Activated CD8-positive, alpha-beta memory T cell treated with anti-CD3 and anti-CD28 coated beads for 1 hour (primary cell): ENCODE measurements at places on chromosomes 4 and X.

- no peak for DNase-seq
Observed at GRCh38 chr4:16790508-16790907, 107.9 kb downstream of the LDB2 start.

DNA sequence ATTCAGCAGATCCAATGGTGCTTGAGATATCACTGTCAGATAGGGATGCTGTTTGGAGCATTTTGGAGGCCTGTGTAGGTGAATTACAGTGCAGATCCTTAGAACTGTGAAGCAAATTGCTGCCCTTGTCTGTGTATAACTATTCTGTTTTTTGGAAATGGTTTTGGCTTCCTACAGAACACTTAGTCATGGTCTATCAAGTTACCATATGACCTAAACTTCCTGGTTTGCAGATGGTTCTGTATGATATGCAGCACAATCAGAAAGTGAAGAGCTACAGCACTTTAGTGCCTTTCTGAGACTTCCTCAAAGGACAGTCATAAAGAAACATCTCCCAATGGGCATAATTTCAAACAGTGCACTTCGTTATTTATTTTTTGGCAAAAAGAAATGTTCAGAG lies 688.6 kb downstream of the SH3BGRL start:
- DNase-seq, result no peak

GRCh38 chr4:40788331-40788730 lies 38.6 kb downstream of the NSUN7 start:
- no peak for DNase-seq

GRCh38 chr4:69744157-69744478 lies 16.3 kb downstream of the SULT1B1 start:
- DNase-seq, result no peak

GRCh38 chrX:70664726-70665125 lies 220.1 kb downstream of the DLG3 start:
- no peak for DNase-seq

- DNase-seq, result no peak
Observed at GRCh38 chrX:150648296-150648940, 44.8 kb upstream of the MTMR1 start.

DNA sequence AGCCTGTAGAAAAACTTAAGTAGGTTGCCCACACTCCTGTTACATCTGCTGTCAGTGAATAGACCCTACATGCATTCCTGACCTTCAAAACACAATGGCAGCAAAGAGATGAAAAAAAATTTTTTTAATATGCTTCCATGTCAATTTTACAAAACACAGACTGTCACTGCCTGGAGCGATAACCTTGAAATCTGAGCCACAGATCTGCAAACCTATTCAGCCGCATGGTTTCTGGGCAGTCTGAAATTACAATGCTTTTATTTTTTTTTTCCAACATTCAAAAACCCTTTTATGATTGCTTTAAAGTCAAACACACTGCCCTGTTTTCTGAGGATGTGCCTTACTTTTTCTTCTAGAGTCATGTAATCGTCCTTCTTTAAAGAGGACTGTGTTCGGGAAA lies 264.9 kb upstream of the PUDP start:
- DNase-seq, result no peak

DNA sequence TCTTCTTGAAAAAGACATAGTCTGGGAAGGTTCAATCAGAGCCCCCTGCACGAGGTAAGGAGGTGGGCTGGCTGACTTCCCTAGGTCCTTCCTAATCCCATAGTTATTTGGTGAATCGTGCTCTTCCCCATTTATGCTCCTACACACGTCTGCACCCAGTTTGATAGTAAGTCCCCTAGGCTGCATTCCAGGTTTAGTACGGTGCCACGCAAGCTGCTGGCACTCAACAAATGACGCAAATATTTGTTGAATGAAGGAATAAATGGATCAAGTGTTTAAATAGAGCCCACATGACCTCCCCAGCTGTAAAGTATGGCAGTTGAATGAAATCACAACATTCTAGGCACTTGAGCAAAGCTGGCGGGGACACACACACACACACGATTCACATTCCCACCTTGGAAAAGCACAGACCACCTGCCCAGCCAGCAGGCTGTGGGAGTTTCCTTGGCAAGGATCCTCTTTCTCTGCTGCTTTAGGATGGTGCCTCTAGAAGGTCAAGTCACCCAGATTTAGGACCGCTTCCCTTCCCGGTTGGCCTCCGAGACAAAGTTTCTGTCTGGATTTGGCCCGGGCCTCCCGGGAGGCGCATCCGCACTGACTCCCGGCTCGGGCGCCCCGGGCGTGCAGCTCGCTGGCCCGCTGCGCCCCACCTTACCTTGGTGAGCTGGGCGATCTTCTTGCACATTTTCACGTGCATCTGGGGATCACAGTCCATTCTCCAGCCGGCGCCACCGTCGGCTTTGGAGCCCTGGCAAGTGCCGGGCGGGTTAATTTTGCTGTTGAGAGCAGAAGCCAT lies 721 bp downstream of the FAM184B start:
- DNase-seq, result no peak

- DNase-seq, result no peak
Observed at GRCh38 chr4:48228949-48229348, 40.7 kb downstream of the TEC start.

DNA sequence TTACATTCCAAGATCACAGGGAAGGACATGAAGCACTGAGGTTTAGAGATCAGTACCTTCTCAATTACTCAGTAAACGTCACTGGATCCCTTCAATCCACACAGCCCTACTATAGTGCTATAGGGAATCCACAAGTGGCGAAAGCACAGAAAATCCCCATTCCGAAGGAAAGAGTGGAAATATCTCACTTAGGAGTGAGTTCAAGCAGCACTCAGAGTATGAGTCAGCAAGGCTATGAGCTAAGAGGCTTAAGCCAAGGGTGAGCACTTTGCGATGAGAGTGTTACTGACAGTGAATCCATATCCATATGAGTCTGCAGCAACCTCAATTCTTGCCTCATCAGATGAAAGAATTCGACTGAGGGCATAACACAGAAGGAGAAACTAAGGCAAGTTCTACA lies 165.1 kb downstream of the VSIG4 start:
- no peak for DNase-seq

DNA sequence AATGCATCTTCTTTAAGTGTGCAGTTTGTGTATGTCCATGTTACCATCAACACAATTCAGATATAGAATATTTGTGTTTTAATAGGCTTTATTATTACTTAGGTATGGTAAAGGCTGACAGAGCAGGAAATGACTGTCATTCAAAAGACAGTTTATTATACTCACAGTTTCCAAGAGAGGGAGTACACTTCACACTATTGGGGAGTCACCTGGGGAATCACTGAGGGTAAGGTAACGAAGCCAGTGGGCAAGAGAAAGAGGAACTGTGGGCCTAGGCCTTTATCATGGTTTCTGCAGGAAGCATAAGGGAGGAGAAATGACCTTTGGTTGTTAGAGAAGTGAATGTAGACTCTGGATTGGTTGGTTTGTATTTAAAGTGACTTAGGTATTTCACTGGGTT lies 235.1 kb upstream of the HCCS start:
- DNase-seq, result no peak

DNA sequence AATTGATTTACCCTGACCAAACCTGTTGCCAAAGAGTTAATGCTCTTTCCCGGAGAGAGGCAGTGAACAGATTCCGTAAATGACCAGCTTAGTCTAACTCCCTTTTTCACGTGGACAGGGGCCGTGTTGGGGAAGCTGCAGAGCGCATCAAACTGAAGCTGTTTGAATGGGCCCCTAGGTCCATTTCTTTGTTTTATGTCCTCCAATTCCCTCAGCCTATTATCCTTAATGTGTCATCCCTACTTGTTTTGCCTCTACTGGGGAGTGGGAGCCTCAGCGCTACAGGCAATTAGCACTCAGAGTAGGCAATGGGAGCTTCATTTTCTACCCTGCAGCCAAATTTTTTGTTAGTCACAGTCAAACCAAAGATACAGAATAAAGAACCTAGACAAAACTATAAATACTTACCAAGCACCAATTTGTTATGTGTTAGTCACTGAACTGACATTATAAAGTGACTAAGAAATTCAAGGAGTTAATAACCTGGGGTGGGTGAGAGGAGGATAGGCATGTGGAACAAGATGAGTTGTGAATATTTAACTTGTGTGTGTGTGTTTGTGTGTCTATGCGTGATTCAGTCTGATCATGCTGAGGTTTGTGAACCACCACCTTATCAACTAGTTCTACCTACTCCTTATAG lies 417.4 kb downstream of the PACRGL start:
- DNase-seq, result no peak

DNA sequence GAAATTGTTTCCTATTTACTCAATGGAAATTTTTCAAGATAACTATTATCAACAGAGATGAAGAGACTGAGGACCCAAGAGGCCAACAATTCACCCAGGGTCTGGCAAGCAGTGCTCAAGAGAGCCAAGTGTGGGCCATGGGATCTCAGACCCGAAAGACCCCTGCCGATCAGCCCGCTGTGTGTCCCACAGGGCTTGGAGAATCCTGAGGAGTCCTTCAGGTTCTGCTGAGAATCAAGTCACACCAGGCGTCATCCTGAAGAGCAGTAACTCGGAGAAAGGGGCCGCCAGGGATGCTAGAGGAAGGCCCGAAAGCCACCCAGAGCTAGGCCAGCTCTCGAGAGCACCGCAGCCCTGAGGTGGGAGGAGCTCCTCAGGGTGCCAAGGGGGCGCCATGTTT lies 48.7 kb downstream of the FGFRL1 start:
- DNase-seq, result no peak

- DNase-seq, result no peak
Observed at GRCh38 chr4:124334119-124334518, 378.4 kb downstream of the ANKRD50 start.

DNA sequence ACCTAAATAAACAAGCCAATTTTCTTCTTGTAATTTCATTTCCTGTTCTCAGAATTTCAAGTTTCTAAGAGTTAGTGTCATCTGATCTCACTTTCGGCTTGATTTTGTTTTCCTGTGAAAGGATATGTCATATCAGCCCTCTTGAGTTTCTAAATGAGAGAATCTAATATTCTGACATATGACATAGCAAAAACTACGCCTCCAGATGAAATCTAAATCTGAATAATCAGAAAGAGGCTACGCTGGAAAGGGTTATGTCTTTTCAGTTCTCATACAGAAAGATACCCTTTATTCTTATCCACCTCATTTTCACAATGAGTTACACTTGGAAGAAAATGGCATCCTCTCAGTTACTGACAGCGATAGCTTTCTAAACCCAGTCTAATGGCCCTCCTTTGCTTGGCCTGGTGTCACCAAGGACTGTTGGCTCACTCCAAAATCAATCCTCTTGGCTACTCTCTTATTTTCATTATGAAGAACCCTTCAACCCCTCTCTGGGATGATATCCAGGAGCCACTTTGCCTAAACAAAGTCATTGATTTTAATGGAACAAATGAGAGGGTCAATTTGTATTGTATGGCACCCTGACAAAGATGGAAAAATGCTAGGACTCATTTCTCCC lies 65.6 kb downstream of the ASB9 start:
- DNase-seq, result no peak

DNA sequence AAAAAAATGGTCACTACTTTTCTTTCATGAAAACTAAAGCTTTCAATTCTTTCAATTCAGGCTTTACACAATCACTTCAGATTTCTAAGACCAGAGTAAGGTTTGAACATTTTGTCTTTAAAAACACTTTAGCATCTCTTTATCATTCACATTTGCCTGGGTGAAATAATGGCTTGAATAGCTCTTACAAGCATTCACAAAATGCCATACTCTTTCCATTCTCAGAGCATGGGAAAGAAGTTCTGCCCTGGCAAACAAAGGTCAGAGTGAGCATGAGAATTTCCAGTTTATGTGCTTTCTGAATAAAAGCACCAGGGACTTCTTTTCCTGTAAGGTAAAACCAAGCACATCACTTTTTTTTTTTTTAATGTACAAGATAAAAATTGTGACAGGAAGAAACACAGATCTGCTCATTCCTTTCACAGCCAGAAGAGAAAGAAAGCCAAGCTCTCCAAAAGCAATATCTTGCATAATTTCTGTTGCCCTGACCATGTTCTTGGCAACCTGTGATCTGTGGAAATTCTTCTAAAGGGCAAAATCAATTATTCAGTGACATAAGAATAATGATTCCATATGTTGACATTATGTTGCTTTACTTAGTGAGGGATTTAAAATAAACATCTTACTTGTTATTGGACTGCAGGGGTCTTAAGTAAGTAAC lies 64.8 kb downstream of the CD40LG start:
- DNase-seq, result no peak

DNA sequence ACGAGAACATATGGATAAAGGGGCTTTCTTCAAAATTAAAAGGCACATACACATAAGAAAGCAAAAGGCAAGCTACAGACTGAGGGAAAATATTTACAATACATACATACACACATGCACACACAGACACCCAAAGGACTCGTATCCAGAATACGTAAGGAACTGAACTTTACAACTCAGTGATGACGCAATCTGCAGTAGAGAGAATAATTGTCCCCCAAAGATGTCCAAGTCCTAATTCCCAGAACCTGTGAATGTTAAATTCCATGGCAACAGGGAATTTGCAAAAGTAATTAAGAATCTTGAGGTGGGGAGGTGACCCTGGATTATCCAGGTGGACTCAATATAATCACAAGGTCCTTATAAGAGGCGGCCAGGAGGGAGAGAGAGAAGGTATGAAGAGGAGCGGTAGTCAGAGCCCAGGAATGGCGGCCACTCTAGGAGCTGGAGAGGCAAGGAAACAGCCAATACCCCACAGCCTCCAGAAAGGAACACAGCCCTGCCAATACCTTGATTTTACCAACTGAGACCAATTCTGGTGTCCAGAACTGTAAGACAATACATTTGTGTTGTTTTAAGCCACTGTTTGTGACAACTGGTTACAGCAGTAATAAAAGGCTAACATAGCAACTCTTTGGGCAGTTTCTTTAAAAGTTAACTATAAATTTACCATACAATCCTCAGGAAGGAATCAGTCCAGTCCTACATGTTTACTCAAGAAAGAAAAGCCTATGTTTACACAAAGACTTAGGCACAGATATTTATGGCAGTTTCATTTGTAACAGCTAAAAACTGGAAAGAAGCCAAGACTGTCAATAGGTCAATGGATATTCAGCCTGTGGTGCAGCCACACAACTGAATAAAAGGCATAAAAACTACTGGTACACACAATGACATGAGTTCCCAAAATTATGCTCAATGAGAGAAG lies 27.3 kb upstream of the STS start:
- DNase-seq, result no peak

DNA sequence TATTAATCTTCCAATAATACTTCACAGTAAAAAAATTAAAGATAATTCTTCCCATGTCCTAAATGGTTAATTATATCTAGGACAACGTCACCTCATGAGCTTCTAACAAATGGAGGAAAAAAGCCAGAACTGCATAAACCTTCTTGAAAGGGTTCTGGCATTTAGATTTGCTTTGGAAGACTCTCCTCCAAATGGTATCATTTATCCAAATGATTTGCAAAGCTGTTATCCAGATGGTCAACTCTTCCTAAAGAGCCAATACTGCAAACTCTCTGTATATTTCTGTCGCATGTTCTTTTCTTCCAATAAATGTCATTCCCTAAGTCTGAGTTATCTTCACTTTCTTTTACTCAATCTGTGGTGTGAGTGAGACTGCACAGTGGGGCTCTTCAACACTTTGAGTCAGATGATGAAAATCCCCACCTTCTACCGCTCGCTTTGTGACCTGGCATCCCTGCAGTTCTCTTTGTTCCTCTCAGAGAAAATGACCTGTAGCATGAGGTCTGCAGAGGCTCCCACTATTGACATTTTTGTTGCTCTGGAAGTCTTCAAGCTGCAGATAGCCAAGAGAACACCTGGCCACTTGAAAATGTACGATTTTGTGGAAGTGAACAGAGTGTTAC lies 52.9 kb downstream of the TMEM150C start:
- no peak for DNase-seq
